ENCODE measurements at places on chromosomes 6 and 20.

DNA sequence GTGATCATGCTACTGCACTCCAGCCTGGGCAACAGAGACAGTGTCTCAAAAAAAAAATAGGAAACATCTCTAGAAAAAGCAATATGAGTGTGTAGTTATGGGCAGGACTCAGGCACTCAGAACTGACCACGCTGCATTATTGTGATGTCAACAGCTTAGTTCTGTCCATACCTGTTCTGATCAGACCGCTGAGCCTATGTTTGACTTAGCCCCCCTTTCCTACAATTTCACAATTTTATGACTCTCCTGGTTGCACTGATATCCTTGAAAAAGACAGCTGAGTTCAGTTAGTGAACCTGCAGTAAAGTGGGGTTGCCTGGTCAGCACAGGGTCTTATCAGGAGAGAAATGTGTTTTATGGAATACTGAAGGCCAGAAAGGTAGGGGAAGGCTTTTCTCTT lies 37.8 kb upstream of the PRDM1 start:
- no peak for DNase-seq

DNA sequence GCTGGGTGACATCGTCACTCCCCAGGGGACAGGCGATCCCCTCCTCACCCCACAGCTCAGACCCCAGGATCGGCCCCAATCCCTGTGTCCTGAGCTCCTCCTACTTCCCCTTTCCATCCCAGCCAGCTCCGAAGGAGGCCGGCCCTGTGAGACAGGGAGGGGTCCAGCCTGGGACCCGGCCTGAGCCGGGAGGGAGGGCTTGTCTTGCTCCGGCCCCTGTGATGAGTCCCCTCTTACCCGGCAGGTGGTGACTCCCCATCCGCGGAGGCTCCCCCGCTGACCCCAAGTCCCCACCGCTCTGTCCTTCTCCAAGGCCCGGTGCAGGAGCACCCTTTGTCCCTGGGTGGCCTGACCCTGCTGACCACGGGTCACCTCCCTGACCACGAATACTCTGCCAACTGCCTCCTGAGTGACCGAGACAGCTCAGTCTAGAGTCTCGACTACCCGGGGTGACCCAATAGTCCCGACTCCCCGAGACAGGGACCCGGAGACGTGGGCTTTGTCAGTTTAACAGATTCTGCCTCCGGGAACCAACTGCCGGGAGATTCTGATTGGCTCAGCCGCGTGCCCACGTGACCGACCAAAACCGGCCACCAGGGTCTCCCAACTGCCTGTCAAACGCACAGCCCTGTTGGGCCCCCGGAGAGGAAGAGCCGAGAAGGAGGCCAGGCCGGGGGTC lies 187.4 kb upstream of the PROKR2 start:
- DNase-seq = no peak

DNA sequence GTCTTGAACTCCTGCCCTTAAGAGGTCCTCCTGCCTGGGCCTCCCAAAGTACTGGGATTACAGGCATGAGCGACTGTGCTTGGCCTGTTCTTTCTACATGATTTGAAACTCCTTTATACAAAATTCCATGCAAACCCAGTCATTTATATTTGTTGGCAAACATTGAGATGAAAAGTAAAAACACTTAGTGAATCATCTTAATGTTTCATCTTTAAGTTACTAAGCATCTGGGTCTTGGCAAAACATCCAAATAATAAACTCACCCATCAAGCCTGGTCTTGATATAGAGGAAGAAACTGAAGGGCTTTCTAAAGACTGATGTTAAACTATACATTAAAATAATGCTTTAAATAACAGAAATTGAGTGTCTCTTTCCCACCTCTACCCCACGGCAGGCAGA lies 95.1 kb downstream of the FUT9 start:
- no peak for DNase-seq

DNA sequence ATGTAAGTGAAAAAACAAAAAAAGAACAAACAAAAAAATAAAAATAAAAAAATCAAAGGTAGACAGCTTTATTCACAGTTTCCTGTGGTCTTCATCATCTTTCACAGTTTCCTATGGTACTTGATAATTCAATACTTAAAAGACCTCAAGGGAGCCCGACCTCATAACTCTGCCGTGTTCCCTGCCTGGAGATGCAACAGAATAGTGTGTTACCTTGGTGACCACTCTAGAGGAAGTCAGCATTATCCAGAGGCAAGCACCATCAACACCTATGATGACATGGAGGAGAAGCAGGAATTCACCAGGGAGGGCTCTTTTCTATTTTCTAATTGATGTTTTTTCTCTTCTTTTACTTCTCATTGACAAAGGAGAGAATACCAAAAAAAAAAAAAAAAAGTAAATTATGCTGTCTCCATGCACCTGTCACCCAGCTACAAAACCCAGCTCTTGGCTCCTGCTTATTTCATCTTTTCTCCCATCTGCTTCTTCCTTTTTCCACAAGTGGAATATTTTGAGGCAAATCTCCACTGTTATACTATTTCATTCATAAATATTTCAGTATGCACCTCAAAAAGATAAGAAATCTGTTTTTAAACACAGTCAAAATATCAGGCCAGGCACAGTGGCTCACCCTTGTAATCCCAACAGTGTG lies 95.8 kb upstream of the STXBP5 start:
- DNase-seq = no peak

DNA sequence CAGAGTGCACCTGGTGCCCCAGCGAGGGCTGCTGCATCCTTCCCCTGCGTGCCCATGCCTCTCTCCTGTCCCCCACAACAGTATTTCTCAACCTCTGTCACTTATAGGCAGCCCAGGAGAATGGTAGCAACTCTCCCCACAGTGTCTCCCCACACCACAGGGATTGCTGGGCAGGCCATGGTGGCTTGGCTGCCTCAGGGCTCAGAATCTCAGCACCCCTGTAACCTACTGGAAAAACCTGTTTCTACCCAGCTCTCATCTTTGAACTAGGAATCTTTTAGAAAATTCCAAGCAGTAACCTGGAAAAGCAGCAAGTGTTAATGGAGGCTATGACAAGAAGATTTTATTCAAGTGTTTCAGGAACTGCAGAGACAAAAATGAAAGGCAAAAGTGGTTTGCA lies 38.0 kb downstream of the CD164 start:
- no peak for DNase-seq

DNA sequence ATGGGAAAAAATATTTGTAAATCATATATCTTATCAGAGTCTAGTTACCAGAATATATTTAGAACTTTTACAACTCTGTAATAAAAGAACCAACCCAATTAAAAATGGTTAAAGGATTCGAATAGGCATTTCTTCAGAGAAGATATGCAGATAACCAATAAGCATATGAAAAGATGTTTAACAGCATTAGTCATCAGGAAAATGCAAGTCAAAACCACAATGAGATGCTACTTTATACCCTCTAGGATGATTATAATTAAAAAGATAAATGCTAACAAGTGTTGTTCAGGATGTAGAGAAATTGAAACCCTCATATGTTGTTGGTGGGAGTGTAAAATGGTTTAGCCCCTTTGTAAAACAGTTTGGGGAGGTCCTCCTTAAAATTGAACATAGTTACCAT lies 94.1 kb downstream of the LRRC1 start:
- DNase-seq = no peak

DNA sequence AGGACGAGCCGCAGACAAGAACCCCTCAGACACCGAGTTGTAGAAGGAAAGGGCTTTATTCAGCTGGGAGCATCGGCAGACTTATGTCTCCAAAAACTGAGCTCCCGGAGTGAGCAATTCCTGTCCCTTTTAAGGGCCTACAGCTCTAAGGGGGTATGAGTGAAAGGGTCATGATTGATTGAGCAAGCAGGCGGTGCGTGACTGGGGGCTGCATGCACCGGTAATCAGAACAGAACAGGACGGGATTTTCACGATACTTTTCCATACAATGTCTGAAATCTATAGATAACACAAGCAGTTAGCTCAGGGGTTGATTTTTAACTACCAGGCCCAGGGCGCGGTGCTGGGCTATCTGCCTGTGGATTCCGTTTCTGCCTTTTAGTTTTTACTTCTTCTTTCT lies 226.4 kb upstream of the PLCB4 start:
- DNase-seq = no peak

DNA sequence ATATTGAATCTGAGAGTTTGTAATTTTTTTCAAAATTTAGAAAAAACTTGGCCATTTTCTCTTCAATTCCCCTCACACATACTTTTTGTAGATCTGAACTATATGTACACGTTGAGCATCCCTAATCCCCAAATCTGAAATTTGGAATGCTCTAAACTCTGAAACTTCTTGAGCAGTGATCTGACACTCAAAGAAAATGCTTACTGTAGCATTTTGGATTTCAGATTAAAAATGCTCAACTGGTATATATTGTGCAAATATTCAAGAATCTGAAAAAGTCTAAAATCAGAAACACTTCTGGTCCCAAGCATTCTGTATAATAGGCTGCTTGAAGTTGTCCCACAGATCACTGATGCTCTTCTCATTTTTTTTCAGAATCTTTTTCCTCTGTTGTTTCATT lies 78.8 kb upstream of the ZBTB24 start:
- DNase-seq = no peak

GRCh38 chr6:138287144-138287955 lies 69.1 kb upstream of the PBOV1 start:
- peak; percentile 17 for DNase-seq

GRCh38 chr6:114055349-114055748 lies 84.4 kb upstream of the HDAC2 start:
- no peak for DNase-seq

GRCh38 chr20:7866285-7866684 lies 74.0 kb downstream of the HAO1 start:
- no peak for DNase-seq

DNA sequence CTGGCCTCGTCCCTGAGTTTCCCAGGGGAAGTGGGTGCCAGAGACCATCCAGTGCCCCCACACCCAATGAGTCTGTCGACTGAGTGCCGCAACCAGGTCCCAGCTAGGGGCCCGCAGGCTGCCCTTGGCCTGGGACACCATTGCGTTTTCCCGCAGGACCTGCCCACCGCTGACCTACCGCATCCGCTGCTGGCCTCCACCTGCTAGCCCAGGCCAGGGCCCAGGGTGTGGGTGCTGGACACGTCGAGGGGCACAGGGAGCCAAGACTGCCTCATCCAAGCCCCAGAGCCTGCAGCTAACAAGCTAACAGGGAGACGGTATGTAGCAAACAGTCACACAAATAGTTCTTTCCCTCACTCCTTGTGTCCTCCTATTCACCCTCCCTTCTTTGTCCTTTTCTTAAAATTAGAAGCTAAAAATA lies 97.7 kb downstream of the TMEM242 start:
- no peak for DNase-seq

- DNase-seq = no peak
Measured at GRCh38 chr6:38997128-38997761, 51.3 kb upstream of the GLP1R start.

DNA sequence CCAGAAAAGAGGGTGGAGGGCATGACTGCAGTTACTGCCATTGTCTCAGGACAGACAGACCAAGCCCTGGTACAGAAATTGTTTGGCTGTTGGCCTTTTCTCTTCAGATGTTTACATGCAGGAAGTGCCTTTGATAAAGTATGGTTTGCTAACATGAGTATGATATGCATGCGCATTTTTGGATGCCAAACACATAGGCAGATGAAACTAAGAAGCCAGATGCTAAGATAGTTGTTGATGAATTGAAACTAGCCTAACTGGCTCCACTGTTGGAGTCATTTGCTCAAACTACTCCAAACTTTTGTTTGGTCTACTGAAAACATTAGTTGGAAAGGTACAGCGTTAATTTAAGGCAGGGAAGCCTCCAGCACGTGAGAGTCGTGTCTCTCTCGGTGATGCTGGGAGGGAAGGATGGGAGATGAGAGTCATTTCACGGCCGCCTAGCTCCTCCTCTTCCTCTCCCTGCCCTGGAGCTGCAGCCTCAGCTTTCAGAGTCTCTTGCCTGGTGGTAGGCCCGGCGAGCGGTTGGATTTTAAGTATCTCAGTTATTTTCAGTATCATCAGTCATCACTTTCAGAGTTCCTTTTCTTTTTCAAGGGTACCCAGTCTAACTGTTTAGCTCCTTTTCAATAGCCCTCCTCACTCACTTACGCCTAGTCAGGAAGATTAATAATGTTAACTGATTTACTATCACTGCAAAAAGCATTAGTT lies 29.7 kb downstream of the RREB1 start:
- peak; percentile 28 for DNase-seq

- no peak for DNase-seq
Measured at GRCh38 chr20:55354720-55355119, 650.6 kb downstream of the CBLN4 start.

- no peak for DNase-seq
Measured at GRCh38 chr6:151131324-151132007, 108.3 kb upstream of the AKAP12 start.

- no peak for DNase-seq
Measured at GRCh38 chr6:69673298-69673697, 123.5 kb downstream of the LMBRD1 start.

DNA sequence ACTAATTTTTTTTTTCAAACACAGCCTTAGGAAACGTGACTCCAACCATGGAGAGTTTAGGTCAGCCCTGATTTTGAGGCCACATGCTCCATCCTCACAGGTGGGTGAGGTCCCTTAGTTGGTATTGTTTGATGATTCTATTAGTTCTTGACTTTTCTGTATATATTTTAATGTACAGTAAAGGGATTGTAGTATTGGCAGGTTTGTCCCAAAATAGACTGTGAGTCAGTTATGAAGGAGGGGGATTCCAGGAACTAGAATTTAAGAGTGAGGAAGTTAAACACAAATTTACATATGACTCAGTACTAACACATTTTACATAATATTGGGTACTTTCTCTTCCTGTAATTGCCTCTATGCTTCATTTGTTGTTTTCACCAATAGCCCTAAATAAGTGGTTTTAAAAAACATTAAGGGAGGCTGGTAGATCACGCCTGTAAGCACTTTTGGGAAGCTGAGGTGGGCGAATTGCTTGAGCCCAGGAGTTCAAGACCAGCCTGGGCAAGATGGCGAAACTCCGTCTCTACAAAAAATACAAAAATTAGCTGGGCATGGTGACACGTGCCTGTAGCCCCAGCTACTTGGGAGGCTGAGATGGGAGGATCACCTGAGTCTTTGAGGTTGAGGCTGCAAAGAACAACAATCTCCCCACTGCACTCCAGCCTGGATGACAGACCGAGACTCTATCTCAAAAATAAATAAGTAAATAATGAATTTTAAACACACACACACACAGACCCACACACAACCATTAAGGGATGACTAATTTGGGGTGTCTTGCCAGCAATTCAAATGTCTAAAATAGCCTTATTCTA lies 81.8 kb downstream of the SGK1 start:
- DNase-seq = no peak

- DNase-seq = no peak
Measured at GRCh38 chr6:37585523-37585905, 85.8 kb upstream of the CCDC167 start.

All from activated T-helper 1 cell treated with anti-CD3 and anti-CD28 coated beads, Interleukin-2, amount 50 U/mL, for 16 hours (primary cell).